Tongue (tissue), 3 donors: ENCODE measurements at places on chromosomes 4 and X.

DNA sequence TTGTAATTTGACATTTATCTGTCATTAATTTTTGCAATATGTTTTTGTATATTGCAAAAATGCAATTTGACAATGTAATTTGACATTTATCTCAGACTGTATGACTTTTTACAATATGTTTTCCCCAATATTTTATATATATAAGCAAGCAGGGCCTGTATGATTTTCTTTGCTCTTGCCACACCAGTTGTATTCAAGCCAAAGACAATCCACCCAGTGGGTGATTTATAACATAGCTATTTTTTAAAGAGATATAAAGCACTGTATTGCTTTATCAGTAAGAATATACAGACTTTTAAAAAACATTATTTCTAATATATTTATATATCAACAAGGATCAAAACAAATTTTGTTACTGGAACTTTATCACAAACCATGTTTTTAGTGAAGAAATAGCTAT lies 47.3 kb downstream of the SLIT2 start:
- DNase-seq = no peak

- no peak for DNase-seq
Measured at GRCh38 chr4:3221184-3221494, 27.8 kb upstream of the MSANTD1 start.

- no peak for DNase-seq
Measured at GRCh38 chr4:91057871-91058270, 930.7 kb downstream of the CCSER1 start.

GRCh38 chr4:184420881-184421416 lies 53.4 kb downstream of the IRF2 start:
- DNase-seq = no peak

GRCh38 chrX:39624166-39624565 lies 473.6 kb downstream of the BCOR start:
- no peak for DNase-seq

- no peak for DNase-seq
Measured at GRCh38 chr4:116705466-116705865, 379.9 kb downstream of the TRAM1L1 start.

DNA sequence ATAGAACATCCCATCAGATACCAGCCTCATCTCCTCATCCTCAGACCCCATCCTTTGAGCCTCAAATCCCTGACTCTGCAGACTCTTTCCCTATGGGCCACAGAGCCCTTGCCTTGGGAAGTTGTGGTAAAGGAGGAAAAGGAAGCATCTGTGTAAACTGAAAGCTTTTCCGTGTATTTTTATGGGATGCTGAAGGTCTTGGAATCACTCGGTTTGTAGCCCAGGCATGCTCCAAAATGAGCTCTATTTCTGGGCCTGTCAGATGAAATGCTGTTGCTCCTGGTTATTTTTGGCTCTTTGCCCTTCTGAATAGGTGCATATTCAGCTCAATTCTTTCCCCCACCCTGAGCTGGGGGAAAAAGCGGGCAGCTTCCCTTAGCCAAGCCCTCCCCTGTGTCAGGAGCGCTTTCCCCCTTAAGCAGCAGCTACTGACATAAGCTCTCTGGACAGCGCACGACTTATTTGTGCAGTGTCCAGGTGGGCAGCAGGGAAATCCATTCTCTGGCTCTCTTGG lies 5.0 kb upstream of the SEL1L3 start:
- DNase-seq = no peak

GRCh38 chr4:150318971-150319370 lies 240.7 kb downstream of the DCLK2 start:
- DNase-seq = no peak

- no peak for DNase-seq
Measured at GRCh38 chr4:62115216-62115615, 915.1 kb downstream of the ADGRL3 start.

GRCh38 chr4:114874321-114874720 lies 239.1 kb downstream of the NDST4 start:
- DNase-seq = no peak

DNA sequence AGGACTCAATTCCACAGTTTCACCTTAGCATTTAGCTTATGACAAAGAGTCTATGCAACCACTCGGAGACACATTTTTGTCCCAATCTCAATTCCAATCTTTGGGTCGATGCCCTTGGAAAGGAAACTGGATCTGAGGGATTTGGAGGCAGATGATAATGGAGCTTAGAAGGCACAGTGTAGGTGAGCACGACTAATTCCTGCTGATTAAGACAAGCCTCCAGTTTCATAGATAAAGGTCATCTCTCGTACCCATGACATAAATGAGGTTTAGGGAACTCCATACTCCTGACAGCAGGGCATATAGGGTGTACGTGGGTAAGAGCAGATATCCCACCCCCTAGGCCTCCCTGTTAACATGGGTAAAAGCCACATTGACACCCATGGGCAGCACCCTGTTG lies 24.4 kb upstream of the ZNF718 start:
- DNase-seq = no peak

GRCh38 chr4:184795214-184795844 lies 30.4 kb downstream of the ACSL1 start:
- DNase-seq = no peak

GRCh38 chr4:140125374-140125773 lies 28.6 kb downstream of the MAML3 start:
- no peak for DNase-seq

GRCh38 chrX:12443534-12444098 lies 305.3 kb downstream of the FRMPD4 start:
- DNase-seq = no peak

- DNase-seq = no peak
Measured at GRCh38 chr4:70925418-70925817, 23.2 kb downstream of the MOB1B start.

GRCh38 chr4:157151711-157152110 lies 68.8 kb upstream of the GRIA2 start:
- no peak for DNase-seq

DNA sequence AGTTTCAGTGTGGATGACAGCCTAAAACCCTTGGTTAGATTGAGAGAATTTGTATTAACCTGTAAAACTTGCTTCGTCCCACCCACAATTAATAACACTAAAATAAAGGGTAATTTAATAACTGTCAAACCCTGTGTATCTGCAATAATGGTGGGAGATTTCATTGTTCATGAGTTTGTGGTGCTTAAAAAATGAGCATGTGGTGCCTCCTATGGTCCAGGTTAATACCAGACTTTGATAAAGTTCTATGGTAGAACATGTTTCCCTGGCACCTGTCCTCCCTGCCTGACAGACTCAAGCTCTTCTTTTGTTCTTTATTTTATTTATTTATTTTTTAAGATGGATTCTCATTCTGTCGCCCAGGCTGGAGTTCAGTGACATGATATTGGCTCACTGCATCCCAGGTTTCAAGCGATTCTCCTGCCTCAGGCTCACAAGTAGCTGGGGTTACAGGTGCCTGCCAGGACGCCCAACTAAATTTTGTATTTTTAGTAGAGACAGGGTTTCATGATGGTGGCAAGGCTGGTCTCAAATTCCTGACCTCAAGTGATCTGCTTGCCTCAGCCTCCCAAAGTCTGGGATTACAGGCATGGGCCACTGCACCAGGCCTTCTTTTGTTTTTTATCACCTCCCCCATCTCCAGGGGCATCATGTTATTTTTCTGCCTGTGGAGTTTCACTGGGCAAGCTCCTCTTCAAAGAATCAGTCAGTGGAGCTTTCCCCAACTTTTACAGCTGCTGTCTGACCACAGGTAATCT lies 289.2 kb downstream of the NR3C2 start:
- DNase-seq = no peak

DNA sequence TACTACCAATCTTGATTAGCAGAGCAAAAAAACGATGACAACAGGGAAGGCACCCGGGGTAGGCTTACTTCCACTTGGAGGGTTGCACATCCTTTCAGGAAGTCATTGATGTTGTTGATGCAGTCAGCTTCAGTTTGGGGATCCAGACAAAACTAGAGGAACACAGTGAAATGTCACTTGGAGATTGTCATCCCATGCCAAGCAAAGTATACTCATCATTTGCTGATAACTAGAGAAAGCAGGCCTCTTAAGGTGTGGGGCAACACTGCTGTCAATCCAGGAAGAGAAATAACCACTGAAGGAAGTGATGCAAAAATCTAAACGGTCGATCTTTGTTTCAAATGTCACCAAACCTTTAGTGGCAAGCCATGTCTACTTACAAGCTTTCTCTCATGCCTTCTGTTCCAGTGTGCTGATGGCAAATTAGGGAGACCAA lies 1.4 kb downstream of the ARHGEF6 start:
- no peak for DNase-seq

DNA sequence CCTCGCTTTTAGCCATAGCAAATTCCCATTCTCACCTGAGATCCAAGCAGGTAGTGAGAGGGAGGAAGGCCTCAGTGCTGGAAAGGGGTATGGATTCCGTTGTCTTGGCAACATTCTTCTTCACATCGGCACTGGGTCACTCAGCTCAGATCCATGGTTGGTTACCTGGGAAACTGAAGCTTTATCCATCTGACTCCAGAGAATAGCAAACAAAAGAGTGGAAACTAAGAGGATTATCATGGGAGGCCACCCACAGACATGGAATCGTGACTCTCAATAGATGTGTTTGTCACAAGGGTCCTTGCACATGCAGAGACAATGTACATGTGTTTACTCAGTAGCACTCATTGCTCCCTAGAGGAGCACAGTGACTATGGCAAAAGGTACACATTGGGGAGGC lies 81.0 kb downstream of the MAGED4 start:
- DNase-seq = no peak

GRCh38 chr4:4338210-4339001 lies 48.4 kb downstream of the ZBTB49 start:
- no peak for DNase-seq

- no peak for DNase-seq
Measured at GRCh38 chr4:185213877-185214276, 4.5 kb downstream of the SNX25 start.

DNA sequence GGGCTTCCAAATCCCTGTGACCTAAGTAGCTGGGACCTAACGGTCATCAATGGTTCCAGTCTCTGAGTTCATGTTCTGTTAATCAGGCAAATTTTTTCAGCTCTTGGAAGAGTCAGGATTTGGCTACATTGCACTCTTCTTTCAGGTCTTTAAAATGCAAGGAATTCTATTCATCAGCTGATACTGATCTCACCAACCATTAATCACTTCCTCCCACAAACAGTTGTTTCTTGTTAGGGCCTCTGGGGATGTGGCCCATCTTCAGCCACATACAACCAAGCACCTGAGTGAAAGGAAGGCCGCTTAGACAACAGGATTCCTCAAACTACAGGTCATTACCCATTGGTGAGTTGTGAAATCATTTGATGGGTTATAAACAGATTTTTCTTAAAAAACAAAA lies 71.7 kb downstream of the FANCB start:
- DNase-seq = no peak

DNA sequence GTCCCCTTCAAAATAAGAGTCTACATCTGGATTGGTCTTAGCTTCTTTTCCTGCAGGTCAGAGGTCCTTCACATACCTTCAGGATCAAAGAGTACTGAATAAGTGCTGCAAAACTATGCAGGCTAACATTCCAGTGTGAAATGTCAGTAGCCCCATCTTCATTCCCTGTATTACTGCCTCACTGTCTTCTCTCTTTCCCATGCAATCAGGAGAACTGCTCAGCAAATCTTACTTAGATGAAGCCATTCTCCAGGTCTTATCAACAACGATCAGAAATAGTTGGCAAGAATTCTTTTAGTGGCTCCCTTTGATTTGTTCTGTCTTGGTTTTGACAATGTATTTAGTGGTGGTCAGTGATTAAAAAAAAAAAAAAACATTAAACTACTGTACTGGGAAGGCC lies 26.0 kb upstream of the IQCM start:
- DNase-seq = no peak

- DNase-seq = no peak
Measured at GRCh38 chrX:112380541-112381278, 298.1 kb upstream of the TRPC5 start.

GRCh38 chrX:49001521-49002090 lies 458 bp downstream of the GRIPAP1 start:
- DNase-seq = peak; percentile 17

GRCh38 chr4:86014599-86014998 lies 345.3 kb downstream of the MAPK10 start:
- DNase-seq = no peak

DNA sequence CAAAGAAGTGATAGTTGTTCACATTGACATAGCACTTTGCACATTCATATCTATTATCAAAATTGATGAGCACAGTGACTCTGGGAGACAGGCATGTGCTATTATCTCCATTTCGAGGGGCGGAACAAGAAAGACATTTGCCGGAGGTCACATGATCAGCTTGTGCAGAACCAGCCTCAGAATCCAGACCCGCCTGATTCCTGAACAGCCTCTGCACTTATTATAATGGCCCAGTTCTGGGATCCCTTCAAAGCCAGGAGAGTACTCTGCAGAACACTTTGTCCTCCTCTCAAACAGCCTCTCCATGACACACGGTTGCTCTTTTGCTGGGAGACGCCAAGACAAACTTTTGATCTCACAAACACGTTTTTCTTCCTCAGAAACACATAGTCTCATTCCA lies 48.4 kb downstream of the RWDD4 start:
- no peak for DNase-seq

- DNase-seq = no peak
Measured at GRCh38 chr4:23305026-23305425, 584.8 kb downstream of the PPARGC1A start.

- DNase-seq = no peak
Measured at GRCh38 chr4:24521544-24521943, 62.8 kb downstream of the DHX15 start.

- DNase-seq = no peak
Measured at GRCh38 chrX:133646719-133647116, 231.4 kb upstream of the GPC4 start.

GRCh38 chrX:47143894-47144625 lies 442 bp downstream of the NDUFB11 start:
- DNase-seq = peak; percentile 63

- DNase-seq = no peak
Measured at GRCh38 chrX:130114141-130114588, 3.9 kb upstream of the ELF4 start.

- no peak for DNase-seq
Measured at GRCh38 chr4:123996718-123997510, 600.3 kb downstream of the SPRY1 start.

- no peak for DNase-seq
Measured at GRCh38 chr4:185229021-185229818, 19.8 kb downstream of the SNX25 start.

GRCh38 chr4:148164557-148164956 lies 277.7 kb downstream of the NR3C2 start:
- no peak for DNase-seq

DNA sequence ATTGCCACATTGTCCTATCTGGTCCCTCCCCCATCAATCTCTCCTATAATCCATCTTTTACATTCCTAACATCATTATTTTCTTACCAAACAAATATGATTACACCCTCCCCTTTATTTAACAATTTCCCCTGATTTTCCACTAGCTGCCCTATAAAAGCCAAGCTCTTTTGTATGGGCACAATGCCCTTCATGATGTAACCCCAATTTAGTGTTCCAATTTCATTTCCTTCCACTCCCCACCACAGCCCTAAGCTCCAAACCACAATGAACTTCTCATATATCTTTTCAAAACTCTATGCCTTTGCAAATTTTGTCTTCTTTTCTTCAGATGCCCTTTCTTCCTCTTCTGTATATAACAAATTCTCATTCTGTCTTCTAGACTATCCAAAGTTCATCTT lies 39.5 kb upstream of the PTPN13 start:
- no peak for DNase-seq

- no peak for DNase-seq
Measured at GRCh38 chr4:150332086-150332485, 249.9 kb upstream of the MAB21L2 start.

GRCh38 chr4:185304944-185305690 lies 90.6 kb downstream of the LRP2BP start:
- peak; percentile 48 for DNase-seq

- DNase-seq = no peak
Measured at GRCh38 chrX:131046596-131046995, 11.6 kb upstream of the ARHGAP36 start.
